Colonic mucosa (tissue), 4 donors: ENCODE measurements at places on chromosomes 11 and 22. TPM values are rescaled to one million over a fixed set of nuclear protein-coding genes. Genes with fewer than 3 reads are reported as not detected.

DNA sequence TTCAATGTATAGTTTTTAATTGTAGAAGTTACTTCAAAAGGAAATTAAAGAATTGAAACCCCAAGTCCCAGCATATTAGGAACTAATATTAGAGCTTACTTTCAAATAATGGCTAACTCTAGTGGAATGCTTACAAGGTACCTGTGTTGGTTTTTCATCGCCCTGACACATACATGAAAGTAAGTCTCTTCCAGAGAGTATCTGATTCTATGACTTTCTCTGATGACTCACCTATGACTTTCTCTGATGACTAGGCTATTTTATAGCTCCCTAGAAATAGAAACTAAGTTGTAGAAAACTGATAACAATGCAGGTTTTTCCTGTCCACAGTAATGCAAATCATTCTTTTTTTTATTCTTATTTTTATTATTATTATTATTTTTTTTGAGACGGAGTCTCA, 33.6 kb upstream of the MMP7 start:
- H3K4me3 ChIP-seq = no peak overlapping the region
- no peaks in the 10 kb centered on the region for H3K27me3 ChIP-seq
- H3K4me1 ChIP-seq = peaks cover 6% of the 10 kb centered on the region

DNA sequence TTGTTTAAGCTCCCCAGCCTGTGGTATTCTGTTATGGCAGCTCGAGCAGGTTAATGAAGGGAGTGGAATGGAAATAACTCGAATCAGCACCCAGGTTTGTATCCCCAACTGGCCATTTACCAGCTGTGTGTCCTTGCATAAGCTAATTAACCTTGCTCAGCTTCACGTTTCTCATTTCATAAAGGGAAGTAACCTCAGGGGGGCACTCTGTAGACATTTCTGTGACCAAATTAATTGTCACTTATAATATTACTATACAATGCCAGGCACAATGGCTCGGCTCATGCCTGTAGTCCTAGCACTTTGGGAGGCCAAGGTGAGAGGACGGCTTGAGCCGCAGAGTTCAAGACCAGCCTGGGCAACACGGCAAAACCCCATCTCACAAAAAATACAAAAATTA, 13.8 kb downstream of the ADA2 start:
- no peaks in the 10 kb centered on the region for H3K27me3 ChIP-seq
- no peak for DNase-seq
- H3K27ac ChIP-seq = no peak overlapping the region
- no peaks in the 10 kb centered on the region for H3K4me1 ChIP-seq

- H3K4me1 ChIP-seq = no peaks in the 10 kb centered on the region
- H3K27me3 ChIP-seq = no peaks in the 10 kb centered on the region
- H3K27ac ChIP-seq = no peak overlapping the region
- DNase-seq = no peak
Observed at GRCh38 chr22:48615171-48616008, 1212.3 kb downstream of the BRD1 start.

DNA sequence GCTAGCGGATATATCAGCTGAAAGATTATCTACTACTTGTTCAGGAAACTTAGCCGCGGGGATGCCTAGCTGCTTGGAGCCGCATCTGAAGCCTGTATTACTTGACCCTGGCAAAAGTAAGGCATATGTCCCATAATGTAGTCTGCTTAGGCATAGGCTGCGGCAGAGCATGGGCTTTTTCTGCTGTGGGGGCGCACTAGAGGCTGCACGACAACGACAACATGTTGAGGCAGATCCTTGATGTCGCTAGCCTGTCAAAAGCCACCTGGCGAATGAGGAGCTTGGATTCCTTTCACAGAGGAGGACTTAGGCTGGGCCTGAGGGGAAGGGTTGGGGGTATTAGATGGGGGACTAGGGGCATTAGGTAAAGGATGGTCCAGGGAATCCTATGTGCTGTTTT, 1.1 kb upstream of the OR52N2 start:
- H3K27me3 ChIP-seq = no peaks in the 10 kb centered on the region
- H3K4me3 ChIP-seq = no peak overlapping the region
- no peaks in the 10 kb centered on the region for H3K36me3 ChIP-seq
- no peaks in the 10 kb centered on the region for H3K4me1 ChIP-seq
- no peak overlapping the region for H3K27ac ChIP-seq

DNA sequence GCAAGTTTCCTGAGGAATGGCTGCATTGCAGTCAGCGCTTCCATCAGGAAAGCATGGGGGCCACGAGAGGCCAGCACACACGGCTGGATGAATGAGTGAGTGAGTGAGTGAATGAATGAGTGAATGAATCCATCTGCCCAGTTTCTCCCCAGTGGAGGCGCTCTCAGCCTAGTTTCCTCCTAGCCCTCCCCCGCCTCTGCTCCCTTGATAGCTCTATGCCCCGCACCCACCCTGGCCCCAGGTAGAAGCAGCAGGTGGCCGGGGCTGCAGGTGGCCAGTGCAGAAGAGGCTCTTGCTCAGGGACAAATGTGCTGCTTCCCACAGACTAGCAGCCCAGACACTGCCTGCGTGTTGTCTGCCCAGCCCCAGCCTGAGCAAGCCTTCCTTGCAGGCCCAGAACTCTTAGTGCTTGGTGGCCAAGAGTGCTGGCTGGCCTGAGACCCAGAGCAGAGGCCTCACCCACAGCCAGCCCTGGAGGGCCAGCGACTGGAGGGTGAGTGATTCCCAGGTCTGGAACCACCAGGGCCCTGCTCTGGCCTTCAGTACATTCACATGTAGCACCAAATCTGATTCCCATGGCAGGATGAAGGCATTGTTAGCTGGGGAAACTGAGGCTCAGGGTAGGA, 31.1 kb upstream of the PDGFB start:
- H3K27ac ChIP-seq = no peak overlapping the region
- H3K27me3 ChIP-seq = no peaks in the 10 kb centered on the region
- no peak for DNase-seq
- H3K36me3 ChIP-seq = no peaks in the 10 kb centered on the region
- no peak overlapping the region for H3K4me3 ChIP-seq
- no peaks in the 10 kb centered on the region for H3K4me1 ChIP-seq

DNA sequence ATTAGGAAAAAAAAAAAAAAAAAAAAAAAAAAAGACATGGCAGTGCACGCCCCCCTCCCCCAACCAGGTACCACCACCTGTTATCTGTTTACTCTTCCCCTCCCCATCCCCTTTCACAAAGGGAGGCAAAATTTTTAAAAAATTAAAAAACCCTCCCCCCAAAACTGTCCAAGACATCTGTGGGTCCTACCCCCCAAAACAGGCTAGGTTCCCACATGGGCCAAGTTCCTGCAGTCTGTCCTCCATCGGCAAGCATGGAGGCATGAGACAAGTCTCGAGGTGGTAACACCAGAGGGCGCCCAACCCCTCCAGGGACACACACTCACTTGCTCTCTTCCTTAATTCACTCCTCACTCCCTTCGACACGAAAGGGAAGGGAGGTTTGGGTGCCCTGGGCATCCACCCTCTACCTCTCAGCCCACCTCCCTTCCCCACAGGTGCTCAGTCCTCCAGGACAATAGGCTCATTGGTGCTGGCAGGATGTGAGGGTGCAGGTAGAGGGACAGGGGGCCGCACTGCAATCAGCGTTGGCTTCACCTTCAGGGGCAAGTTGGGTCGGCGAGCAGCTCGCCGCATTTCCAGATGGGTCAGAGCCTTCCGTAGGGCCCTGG, 2.2 kb upstream of the TUT1 start:
- H3K4me1 ChIP-seq = peaks cover 20% of the 10 kb centered on the region
- no peak overlapping the region for H3K4me3 ChIP-seq
- H3K27ac ChIP-seq = no peak overlapping the region
- DNase-seq = peak; percentile 88
- H3K27me3 ChIP-seq = no peaks in the 10 kb centered on the region

The BAIAP2L2 gene
- total RNA-seq = 59.1 TPM
